GM04504 (cell line): ENCODE measurements at places on chromosomes 11 and 22.

- DNase-seq, result no peak
Observed at GRCh38 chr22:33035272-33035863, 22.8 kb downstream of the SYN3 start.

DNA sequence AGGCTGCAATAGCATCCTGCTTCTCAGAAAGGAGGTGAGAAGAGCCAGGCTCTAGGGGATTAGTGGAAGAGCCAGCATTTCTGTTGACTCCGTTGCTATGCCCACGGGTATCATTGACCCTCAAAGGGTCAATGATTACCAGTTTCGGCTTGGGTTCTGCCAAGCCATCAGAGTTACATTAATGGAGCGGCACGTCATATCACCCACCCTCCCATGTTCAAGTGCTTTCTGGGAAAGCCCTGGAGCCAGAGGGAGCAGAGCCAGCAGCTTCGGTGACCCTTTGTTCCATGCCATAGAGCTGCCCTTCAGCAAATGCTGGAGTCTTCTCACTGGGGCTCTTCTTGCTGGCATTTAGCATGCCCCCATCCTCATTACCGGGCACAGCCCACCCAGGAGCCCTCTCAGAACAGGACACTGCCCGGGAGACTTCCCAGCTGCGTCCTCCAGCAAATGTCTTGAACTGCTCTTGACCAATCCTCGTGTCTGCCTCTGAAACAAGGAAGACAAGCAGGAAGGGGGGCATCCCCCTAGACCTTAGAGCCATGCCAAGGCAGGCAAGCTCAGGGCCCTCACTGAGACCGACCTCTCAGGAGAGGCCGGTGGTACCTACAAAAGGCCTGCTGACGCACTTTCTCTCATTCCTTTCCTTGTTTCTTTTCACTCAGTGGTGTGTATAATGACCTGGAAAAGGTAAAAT, 14.6 kb downstream of the KCNJ1 start:
- no peak for DNase-seq

GRCh38 chr11:75850787-75851186, 35.8 kb downstream of the UVRAG start:
- DNase-seq, result no peak

DNA sequence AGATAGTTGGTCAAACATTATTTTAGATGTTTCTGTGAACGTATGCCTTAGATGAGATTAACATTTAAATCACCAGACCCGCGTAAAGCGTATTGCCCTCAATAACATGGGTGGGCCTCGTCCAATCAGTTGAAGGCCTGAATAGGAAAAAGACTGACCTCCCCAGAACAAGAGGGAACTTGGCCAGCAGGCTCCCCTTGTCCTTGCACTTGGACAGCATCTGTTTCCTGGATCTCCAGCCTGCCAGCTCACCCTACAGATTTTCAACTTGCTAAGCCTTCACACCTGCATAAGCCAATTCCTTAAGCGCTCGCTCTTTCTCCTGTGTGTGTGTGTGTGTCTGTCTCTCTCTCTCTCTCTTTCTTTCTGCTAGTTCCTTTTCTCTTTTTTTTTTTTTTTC, 8.2 kb downstream of the TOM1 start:
- no peak for DNase-seq

DNA sequence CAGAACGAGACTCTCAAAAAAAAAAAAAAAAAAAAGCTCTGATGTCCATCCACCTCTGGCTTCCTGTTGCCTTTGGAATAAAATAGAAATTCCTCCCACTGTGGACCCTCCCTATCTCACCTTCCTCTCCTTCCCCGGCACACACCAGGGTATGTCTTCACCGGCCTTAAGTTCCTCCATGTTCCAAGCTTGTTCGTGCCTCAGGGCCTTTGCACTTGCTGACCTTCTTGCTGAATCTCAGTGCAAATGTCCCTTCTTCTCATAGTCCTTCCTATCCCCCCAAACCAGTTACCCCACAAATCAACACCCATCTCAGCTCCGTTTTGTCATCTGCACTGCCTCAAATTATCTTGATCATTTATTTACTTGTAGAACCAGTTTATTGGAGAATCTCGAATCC, 20.6 kb downstream of the IFT27 start:
- no peak for DNase-seq

DNA sequence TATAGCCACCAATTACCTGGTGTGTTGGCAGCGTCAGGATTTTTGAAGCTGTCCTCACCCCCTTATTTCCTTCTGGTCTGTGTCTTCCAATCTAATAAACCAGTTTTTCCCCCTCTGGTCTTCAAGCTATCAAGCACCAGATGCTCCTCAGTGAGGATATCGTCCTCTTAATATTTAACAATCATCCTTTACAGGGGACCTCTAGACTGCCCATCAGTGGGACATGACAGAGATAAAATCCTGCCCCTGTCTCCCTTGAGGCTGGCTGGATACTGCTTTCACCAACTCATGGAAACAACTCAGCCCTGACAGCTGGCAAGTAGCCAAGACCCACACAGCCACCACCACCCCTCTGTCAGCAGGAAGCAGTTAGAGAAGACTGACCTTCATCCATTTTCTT, 421.0 kb upstream of the API5 start:
- DNase-seq, result no peak

- no peak for DNase-seq
Observed at GRCh38 chr11:119262668-119263351, 54.1 kb downstream of the MCAM start.

DNA sequence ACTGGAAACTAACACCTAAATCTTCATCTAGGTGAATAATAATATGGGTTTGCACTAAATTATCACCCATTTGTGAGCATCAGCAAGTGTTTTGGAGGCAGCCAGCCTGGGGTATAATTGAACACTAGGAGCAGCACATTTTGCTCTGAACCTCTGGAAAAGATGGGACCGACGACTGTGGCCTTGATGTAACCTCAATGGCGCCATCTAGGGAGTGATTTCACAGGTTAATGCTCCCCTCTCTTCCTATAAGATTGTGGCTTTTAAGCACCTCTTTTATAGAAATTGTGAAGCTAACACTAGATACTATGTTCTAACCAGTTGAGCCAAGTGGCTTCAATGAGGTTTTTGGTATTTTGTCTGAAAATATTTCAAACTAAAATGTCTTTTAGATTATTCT, 203.7 kb downstream of the NELL1 start:
- no peak for DNase-seq

GRCh38 chr11:64786308-64786707, 8.0 kb upstream of the SF1 start:
- DNase-seq, result no peak

GRCh38 chr22:24433828-24434470, 6.5 kb downstream of the ADORA2A start:
- DNase-seq, result no peak

GRCh38 chr22:46794067-46794466, 31.6 kb downstream of the TBC1D22A start:
- DNase-seq, result no peak

DNA sequence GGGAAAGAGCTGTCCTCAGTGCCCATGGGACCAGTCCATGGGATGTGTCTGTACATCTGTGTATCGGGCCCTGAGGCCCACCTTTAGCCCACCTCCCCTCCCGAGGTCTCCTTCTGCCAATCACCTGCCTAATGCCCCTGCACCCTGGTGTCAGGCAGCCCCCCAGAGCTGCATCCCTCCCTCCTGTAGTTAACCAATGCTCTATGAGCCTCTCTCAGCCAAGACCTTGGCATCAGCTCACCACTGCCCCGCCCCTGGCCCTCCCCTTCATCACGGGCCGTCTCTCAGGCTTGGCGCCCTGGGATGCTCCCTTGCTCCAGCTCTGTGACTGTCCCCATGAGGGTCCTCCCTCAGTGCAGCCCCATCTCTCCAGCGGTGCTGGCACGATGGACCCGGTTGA, 18.5 kb downstream of the MGAT3 start:
- no peak for DNase-seq

GRCh38 chr11:57903441-57904123, 120.1 kb upstream of the OR9Q1 start:
- no peak for DNase-seq

DNA sequence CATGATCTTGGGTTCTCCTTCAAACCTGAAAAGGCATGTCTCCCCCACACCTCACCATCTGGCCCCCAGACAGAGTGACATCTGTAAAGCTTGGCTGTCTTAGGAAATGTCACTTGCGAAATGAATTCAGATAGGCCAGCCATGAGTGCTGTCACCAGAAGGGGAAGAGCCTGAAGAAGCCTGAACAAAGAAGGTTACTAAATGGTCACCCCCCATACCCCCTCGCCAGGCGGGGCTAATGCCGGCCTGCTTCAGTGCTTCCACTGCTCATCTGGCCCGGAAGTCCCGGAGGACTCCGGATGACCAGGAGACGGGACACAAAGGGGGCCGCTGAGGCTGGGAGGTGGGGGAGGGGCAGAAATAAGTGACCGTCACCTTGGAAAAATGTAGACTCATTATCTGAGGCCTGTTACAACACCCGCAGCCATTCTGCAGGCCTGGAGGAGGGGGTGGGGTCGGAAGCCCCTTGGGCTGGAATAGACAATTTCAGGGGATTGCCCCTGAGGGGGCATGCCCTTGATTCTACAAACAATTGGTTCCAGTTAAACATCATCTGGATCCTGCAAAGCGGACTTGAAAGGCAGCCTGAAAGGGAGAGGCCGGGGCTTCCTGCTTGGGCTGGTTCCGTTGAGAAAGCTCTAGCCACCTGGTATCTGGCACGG, 43.2 kb downstream of the NAT10 start:
- DNase-seq, result no peak

DNA sequence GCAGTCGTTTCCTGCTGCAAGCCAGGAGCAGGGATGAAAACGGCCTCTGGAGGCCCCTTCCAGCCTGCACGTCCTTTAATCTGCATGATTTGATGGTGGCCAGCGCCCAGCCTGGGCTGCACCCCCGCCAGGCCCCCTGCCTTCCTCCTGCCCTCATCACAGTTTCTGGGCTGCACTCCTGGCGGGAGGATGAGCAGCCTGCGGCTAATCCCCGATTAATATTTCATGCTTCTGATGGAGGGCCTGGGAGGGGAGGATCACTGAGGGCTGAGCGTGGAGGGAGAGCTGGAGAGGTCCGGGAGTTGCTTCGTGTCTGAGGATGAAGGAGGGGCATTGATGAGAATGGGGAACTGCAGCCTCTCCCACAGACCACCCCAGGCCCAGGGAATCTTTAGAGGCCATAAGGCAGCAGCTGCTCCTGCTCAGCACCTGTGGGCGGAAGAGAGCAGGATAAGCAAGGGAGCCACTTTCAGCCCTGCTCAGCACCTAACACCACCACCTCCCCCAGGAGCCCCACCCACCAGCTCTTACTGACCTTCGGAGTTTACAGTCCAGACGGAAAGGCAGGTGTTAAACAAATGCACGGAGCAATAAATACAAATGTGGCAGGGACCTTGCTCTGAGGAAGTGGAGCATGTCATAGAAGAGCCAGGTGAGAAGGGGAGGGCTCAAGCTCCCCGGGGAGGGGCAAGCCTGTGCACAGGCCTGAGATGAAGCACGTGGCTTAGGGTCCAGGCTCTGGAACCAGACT, 135.0 kb upstream of the NECTIN1 start:
- DNase-seq, result no peak

DNA sequence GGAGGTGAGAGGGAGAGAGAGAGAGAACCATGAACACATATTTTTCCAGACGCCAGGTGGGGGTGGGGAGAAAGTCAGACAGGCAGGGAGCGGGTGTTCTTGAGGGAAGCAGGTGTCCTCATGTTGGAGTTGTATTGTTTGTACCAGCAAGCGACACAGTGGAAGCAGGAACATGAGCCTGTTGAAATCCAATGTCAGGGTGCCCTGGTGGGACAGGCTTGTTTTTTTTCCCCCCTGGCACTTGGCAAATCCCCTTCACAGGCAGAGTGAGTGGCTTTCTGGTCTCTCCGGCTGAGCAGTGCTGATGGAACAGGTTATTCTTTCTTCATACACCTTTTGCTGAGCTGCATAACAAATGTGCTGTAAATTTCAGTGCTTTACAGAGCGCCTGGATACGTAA, 125.6 kb downstream of the GRIK4 start:
- DNase-seq, result no peak

DNA sequence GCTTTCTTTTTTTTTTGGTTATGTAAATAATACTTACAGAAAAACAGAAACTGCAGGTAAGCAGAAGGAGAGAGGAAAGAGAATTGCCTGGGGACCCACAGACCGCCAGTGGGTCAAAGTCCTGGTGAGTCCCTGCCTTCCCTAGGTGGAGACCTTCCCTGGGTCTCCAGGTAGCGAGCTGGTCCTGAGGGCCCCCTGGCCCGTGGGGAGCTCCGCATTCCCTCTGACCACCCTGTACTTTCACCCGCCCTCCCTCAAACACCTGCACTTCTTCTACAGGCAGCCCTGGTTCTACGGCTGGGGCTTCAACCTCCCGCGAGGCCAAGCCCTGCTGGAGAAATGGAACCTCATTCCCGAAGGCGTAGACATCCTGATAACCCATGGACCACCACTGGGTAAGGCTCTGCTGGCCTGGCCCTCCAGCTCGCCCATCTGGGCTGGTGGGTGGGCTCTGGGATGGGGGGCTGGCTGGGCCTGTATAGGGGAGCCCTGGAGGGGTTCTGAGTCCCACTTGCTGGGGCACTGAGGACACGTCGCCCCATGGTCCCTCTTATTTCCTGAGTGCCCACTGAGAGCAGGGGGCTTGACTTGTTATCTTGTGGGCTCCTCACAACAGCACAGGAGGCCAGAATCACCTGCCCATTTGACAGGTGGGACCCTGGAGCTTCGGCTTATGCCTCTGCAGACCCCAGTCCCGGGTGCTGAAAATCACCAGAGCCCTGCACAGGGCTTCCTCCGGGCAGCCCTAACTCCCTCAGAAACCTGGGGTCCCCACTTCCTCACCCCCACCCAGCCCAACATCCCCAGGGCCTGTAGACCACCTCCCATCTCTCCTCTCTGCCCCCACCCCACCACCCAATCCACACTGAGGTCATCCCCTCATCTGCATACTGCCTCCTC, 86.4 kb downstream of the MPPED1 start:
- no peak for DNase-seq

DNA sequence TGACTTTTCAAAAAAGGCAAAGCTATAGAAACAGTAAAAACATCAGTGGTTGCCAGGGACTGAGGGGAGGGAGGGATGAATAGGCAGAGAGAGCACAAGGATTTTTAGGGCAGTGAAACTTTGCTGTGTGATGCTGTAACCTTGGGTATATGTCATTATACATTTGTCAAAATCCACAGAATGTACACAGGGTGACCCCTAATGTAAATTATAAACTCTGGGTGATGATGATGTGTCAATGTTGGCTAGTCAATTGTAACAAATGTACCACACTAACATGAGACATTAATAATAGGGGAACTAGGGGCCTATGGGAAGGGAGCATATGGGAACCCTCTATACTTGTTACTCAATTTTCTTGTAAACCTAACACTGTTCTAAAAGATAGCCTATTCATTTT, 24.8 kb downstream of the RIBC2 start:
- DNase-seq, result no peak

GRCh38 chr11:77345621-77346020, 44.1 kb upstream of the GDPD4 start:
- DNase-seq, result peak; percentile 26

DNA sequence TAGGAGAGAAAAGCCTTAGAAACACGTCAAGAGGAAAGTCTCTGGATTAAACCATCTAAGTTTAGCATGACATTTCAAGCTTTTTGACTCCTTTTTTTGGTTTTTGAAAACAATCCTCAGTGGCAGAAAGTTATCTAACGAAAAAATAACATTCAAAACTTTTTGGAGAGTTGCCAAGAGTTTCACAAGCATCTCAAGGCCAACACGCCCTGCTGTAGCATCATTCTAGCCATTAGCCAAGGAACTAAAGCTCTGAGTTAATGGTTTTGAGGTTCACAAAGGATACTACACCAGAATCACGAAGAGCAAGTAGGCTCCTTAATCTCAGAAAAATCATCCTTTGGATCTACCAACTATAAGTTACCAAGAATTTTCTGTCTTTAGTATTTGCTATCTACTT, 94.8 kb downstream of the PICALM start:
- DNase-seq, result no peak

- DNase-seq, result no peak
Observed at GRCh38 chr11:112605093-112605666, 344.5 kb upstream of the PLET1 start.
